ENCODE measurements at places on chromosomes 5 and 9. TPM values are rescaled to one million over a fixed set of nuclear protein-coding genes. Genes with fewer than 3 reads are reported as not detected.

SPATA31E1 gene
- not detected for total RNA-seq

CMYA5 gene
- total RNA-seq, result 0.23 TPM

FOXE1 gene
- total RNA-seq, result 0.10 TPM

AGXT2 gene
- total RNA-seq, result not detected

WDR70 gene
- total RNA-seq, result 37.5 TPM

FBXL17 gene
- 20.4 TPM for total RNA-seq

CDC37L1 gene
- 23.7 TPM for total RNA-seq

ADCY2 gene
- total RNA-seq, result 0.23 TPM

STPG3 gene
- total RNA-seq, result not detected

PPP2R2B gene
- 4.7 TPM for total RNA-seq

SOHLH1 gene
- total RNA-seq, result not detected

SLC6A18 gene
- total RNA-seq, result not detected

ZCCHC7 gene
- total RNA-seq, result 38.8 TPM

CDX1 gene
- total RNA-seq, result not detected
